ENCODE measurements at places on chromosomes 12 and 14.

GRCh38 chr12:88298761-88299242 is 156.7 kb downstream of the TMTC3 start:
- no peak for DNase-seq

DNA sequence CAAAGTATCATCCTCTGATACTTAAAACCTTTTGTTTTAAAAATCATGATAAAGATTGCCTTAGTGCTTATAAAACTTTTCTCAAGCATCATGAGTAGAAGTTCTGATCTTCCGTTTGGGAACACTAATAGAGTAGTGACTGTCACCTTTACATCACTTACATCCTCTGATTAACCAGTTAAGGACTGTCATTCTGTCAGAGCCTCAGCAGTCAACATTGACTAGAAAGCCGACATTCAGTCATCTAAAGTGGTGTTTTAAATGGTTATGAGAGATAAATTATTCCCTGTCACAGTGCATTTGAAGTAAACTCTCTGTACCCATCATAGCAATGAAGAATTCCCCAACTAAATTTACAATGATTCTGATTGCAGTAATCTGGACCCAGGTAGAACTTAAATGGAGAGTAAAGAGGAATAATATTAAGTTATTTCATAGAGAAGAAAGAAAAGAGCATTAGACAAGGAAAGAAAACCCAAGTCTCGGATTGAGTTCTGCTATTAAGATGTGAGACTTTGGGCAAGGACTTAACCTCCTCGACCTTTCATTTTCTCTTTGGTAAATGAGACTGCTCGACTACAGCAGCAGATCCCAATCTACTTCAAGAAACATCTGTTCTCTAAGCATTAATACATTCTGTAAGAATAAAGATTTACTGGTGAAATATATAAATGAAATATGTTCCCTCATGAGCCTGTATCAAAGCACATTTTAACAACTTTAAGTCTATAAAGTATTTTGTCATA is 563.9 kb upstream of the LMO3 start:
- DNase-seq = no peak

DNA sequence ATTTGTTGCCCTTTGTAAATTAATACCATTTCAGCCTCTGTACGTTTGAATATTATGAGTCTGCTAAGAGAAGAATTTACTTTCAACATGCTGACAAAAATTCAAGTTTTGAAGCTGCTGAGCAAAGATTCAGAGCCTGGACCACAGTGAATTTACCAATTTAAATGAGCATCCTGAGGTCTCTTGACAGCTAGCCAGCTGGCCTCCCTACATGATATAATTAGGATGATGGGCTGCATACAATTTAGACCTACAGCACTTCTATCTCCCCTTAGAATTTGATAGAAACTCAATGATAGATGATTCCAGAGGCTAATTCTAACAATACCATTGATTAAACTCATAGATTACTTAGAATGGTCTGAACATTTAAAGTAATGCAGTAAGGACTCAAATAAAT is 10.0 kb upstream of the EEA1 start:
- DNase-seq = no peak

DNA sequence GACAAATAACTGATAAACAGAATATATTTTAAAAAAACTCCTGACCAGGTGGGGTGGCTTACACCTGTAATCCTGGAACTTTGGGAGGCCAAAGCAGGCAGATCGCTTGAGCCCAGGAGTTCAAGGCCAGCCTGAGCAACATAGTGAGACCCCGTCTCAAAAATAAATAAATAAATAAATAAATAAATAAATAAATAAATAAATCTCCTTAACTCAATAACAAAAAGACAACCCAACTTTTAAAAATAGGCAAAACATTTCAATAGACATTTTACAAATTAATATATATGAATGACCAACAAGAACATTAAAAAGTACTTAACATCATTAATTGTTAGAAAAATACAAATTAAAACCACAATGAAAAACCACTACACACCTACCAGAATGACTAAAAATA is 56.2 kb upstream of the CAPRIN2 start:
- DNase-seq = no peak

DNA sequence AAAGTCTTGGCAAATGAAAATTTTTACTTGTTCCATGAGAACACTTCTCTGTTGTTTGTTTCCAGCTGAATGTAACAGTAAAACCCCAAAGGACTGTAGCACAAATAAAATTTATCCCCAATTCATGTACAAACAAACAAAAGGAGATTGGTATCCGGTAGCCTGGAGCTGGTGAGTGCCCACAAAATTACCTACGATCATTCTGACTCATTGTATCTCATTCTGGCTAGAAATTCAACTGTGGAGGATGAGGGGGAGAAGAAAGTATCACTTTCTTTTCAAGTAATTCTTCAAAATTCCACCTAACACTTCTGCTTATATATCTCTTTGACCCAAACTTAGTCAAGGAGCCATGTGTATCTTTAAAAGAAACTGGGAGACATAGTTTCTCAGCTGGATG is 268.5 kb downstream of the ALG10B start:
- DNase-seq = peak; percentile 7

- no peak for DNase-seq
These were observed 123.8 kb downstream of the ZFP36L1 start for GRCh38 chr14:68669111-68669511.

DNA sequence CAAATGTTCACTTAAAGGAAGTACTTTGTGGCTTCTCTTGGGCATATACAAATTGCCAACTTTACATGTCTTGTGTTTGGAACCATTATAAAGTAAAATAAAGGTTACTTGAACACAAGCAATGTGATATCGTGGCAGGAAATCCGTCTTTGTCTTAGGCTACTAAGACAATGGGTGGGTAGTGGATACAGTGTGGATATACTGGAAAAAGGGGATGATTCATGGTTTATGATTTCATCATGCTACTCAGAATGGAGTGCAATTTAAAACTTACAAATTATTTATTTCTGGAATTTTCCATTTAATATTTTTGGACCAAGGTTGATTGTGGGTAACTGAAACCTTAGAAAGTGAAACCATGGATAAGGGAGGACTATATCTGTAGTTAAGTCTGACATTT is 48.4 kb downstream of the MYRFL start:
- no peak for DNase-seq

GRCh38 chr12:120229071-120229486 is 28.2 kb upstream of the RPLP0 start:
- no peak for DNase-seq

DNA sequence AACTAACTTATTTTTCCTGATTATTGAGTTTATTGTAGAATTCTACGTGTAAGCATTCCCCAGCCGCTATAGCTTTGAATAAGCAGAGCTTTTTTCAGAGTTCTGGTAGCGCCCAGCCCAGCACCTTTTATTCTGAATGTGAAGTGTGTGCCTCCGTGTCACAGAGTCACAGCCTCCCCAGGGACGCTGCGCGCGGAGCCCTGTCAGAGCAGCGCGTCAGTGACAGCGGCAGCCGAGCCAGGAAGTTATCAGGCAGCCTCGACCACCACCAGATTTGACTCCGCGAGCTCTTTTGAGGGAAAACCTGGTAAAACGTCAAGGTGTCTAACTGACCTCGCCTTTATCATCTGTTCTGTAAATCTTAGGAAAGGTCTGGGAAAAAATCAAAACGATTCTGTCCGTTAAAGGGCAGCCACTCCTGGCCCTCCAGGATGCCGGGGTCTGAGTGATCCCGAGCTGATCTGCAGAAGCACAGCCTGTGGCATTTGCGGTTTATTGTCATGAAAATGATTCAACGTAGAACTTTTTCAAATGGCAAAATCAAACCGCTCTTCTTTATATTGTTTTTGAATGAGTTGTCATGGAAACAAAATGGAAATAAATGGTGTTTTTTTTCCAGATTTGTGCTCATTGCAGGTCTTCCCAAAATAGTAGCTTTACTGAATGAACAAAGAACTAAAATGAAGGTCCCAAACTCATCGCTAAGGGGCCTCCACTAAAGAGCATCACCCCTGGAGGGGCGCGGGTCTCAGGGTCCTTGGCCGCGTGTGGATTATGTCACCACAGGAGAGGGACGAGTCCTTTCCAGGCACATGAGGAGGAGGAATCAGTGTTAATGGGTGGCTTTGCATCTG is 43.1 kb upstream of the MMP17 start:
- no peak for DNase-seq

DNA sequence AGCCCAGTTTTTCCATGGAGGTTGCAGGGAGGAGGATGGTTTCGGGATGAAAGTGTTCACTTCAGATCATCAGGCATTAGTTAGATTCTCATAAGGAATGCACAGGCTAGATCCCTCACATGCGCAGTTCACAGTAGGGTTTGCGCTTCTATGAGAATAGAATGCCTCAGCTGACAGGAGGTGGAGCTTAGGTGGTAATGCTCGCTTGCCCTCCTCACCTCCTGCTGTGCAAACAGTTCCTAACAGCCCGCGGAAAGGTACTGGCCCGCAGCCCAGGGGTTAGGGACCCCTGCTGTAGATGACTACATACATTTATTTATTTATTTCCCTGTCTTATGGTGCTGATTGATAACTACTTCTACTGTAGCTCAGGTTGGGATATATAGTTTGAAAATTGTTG is 93.2 kb downstream of the FBXO33 start:
- no peak for DNase-seq

DNA sequence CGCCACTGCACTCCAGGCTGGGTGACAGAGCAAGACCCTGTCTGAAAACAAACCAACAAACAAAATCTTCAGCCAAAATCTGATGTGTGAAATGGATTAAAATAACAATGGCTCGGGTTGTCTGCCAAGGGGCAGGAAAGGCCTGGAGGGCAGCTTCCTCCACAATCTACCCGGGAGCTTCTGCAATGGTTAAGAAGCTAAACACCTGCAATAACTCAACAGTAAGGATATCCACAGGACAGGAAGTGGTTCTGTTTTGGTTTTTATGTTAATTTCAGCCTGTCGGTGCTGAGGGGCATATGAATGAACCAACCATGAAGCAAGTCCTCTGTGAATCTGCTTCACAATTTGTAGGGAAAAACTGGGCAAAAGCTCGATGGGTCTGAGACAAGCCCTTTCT is 34.4 kb downstream of the RAD52 start:
- no peak for DNase-seq

DNA sequence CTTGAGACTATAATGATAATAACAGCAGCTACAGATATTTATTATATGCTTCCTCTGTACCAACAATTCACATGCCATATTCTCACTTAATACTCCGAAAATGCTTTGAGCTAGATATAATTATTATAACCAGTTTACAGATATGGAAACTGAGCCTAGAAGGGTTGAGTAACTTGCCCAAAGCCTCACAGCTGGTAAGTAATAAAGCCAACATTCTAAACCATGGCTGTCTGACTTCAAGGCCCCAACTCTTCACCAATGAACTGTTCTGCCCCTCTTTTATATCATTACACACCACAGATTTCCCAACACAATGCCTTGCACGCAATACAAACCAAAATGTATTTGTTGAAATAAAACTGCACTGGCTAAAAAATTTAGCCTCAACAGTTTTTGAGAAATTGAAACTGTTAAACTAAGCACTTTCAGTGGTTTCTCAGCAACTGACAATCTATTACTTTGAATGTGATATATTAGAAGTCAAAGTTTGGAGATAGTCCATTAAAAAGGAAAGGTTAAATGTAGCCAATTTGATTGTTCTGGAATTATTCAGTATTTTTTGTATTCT is 222.5 kb upstream of the ARHGAP5 start:
- no peak for DNase-seq

- DNase-seq = no peak
These were observed 1.0 kb upstream of the ANO6 start for GRCh38 chr12:45214749-45215418.
